Tibial nerve (tissue), 4 donors: ENCODE measurements at places on chromosomes 1 and 21. TPM values are rescaled to one million over a fixed set of nuclear protein-coding genes. Genes with fewer than 3 reads are reported as not detected.

- H3K4me1 ChIP-seq: no peaks in the 10 kb centered on the region
- no peaks in the 10 kb centered on the region for H3K36me3 ChIP-seq
- no peak overlapping the region for H3K4me3 ChIP-seq
- H3K27me3 ChIP-seq: no peaks in the 10 kb centered on the region
- DNase-seq: no peak
Observed at GRCh38 chr1:40140211-40140973, 20.8 kb upstream of the RLF start.

DNA sequence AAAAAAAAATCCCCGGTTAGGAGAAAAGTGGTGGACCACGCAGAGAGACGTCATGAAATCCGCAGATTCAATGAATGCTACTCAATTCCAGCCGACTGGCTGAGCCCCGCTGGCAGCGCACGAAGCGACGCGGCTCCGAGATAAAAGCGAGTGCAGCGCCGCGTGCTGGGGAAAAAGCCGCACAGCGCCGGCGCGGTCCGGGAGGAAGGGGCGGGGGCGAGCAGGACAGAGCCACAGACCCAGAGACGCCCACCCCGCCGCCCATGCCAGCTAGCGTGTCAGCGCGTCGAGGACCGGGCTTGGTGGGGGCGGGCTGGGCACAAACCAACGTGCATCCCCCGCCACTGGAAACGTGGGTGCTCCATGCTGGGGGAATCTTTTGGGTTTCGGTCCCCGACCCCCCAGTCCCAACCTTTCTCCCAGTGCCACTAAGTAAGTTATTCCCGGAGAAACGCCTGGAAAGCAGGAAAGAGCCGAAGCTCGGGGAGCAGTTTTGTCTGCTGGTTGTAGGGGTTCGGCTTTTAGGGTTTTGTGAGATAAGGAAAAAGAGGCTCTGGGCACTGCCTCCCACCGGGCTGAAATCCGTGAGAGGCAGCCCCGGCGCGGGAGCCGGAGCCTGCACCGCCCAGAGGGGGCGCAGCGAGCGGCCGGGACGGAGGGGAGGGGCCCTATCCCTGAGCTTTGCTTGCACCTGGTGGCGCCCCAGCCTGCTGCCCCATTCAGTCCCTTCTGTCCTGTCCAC, at the start of gene KCNJ6:
TSS of gene KCNJ6 (minus strand) at position 148 of the 742 bp plus-strand sequence. CDS start 75,775 bp downstream, outside the sequence.
- H3K4me3 ChIP-seq: no peak within 1 kb of the TSS
- H3K27ac ChIP-seq: no peak within 1 kb of the TSS
- H3K4me1 ChIP-seq: peaks cover 13% of the 10 kb centered on the region
- no peaks in the 10 kb centered on the region for H3K27me3 ChIP-seq
- DNase-seq: no peak
- no peaks in the 10 kb centered on the region for H3K36me3 ChIP-seq

LCE5A gene
- not detected for total RNA-seq

GRCh38 chr1:12464045-12464461, 154.0 kb downstream of the DHRS3 start:
- H3K27me3 ChIP-seq: no peaks in the 10 kb centered on the region
- H3K36me3 ChIP-seq: peaks cover 3% of the 10 kb centered on the region
- H3K27ac ChIP-seq: peak overlapping the region; percentile 87
- no peak overlapping the region for H3K4me3 ChIP-seq
- H3K4me1 ChIP-seq: no peaks in the 10 kb centered on the region
- no peak for DNase-seq

IQGAP3 gene
- 0.21 TPM for total RNA-seq

CSF1 gene
- 73.6 TPM for total RNA-seq

AMY2A gene
- total RNA-seq: not detected
